Right atrium auricular region (tissue), 2 donors: ENCODE measurements at places on chromosomes 2 and 18. TPM values are rescaled to one million over a fixed set of nuclear protein-coding genes. Genes with fewer than 3 reads are reported as not detected.

Gene CELF4
- 3.9 TPM for total RNA-seq

Gene NCKAP5
- total RNA-seq = 3.6 TPM

Gene RBKS
- total RNA-seq = 2.1 TPM

Gene M1AP
- total RNA-seq = 10.3 TPM

Gene CBLN2
- 1.3 TPM for total RNA-seq

Gene ACADL
- 1.9 TPM for total RNA-seq

Gene TWIST2
- 6.2 TPM for total RNA-seq

Gene CCDC68
- total RNA-seq = 8.0 TPM

Gene MAP2
- 6.7 TPM for total RNA-seq

Gene HOXD1
- total RNA-seq = not detected

Gene DPP4
- 6.8 TPM for total RNA-seq

Gene MYCN
- total RNA-seq = 0.30 TPM

Gene TYMS
- 0.89 TPM for total RNA-seq

Gene CYP1B1
- total RNA-seq = 92.6 TPM

Gene GPR75
- total RNA-seq = 1.3 TPM

Gene XDH
- total RNA-seq = not detected

Gene OR6B2
- total RNA-seq = not detected

Gene NPPC
- total RNA-seq = 0.82 TPM

GRCh38 chr2:1514391-1515072 is 101.3 kb downstream of the TPO start:
- DNase-seq = no peak

- no peak for DNase-seq
Observed at GRCh38 chr2:73253901-73254300, 19.8 kb downstream of the CCT7 start.

- no peak for DNase-seq
Observed at GRCh38 chr2:134377730-134378129, 123.9 kb downstream of the MGAT5 start.

GRCh38 chr2:21996339-21996738 is 872.6 kb downstream of the TDRD15 start:
- no peak for DNase-seq

DNA sequence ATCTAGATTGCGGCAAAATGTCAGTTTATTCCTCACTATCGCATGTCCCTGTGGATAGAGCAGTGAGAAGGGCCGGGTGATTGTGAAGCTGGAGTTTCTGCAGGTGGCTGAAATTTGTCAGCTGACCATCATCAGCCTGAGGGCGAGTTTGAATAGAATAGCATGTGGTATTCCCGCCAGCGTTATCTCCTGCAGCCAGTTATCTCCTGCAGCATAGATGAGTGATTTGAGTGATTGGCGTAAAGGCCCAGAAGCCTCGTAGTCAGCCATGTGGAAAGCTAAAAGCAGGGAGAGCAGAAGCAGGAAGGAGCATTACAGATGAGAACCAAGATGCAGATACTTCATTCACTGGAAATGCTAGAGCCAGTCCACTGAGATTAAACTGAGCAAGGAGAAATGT is 65.5 kb downstream of the CABLES1 start:
- no peak for DNase-seq

GRCh38 chr2:82913566-82913965 is 1545.5 kb downstream of the SUCLG1 start:
- DNase-seq = no peak

DNA sequence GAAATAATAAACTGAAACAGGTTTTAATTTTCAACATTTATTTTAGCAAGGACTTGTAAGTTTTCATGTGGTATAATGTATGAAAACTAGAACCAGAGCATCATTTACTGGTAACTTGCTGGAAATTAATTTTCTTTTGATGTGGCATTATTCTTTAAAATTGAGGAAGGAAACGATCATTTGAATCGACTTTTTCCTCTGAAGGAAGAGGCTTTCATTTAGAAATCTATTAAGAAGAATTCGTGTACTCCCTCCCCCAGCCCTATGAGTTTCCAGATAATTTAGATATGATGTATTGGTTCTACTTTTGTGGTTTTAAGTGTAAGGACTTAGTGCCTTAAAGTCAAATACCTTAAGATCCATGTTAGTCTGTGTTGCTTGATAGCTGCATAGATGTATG is 2.5 kb downstream of the BABAM2 start:
- DNase-seq = no peak

DNA sequence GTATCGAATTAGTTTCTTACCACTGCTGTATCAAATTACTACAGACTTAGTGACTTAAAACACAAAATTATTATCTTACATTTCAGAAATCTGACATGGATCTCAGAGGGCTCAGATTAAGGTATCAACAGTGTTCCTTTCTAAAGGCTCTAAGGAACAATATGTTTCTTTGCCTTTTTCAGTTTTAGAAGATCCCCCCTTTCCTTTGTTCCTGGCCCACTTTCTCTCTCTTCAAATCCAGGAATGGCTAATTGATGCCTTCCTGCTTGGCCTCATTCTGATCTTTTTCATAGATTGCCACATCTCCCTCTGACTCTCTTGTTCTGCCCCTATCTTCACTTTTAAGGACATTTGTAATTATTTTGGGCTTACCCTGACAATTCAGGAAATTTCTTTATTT is 65.7 kb downstream of the LRP1B start:
- DNase-seq = no peak

- DNase-seq = no peak
Observed at GRCh38 chr2:234764372-234764771, 187.4 kb upstream of the SH3BP4 start.

- DNase-seq = no peak
Observed at GRCh38 chr18:74278983-74279382, 12.8 kb downstream of the CYB5A start.

GRCh38 chr2:199756211-199756610 is 94.8 kb downstream of the FTCDNL1 start:
- DNase-seq = no peak

GRCh38 chr2:169625781-169626180 is 41.6 kb downstream of the PPIG start:
- DNase-seq = no peak

DNA sequence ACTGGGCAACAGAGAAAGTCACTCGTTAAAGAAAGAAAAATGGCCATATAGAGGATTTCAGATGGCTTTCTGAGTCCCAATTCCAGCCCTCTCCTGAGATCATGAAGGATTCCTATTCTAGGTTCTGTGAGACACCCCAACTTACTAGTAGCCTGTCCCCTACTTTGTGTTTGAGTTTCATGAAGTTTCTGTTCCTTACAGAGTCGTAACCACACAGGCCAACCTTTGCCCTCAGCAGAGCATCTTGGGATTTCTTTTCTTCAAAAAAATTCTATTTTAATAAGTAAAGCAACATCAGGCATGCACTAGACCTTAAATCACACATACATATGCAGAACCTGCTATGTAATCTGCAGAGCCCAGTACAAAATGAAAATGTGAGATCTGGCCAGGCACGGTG is 30.4 kb downstream of the TMEM247 start:
- DNase-seq = no peak

- DNase-seq = peak; percentile 9
Observed at GRCh38 chr2:96095116-96095636, 21.2 kb downstream of the ADRA2B start.

DNA sequence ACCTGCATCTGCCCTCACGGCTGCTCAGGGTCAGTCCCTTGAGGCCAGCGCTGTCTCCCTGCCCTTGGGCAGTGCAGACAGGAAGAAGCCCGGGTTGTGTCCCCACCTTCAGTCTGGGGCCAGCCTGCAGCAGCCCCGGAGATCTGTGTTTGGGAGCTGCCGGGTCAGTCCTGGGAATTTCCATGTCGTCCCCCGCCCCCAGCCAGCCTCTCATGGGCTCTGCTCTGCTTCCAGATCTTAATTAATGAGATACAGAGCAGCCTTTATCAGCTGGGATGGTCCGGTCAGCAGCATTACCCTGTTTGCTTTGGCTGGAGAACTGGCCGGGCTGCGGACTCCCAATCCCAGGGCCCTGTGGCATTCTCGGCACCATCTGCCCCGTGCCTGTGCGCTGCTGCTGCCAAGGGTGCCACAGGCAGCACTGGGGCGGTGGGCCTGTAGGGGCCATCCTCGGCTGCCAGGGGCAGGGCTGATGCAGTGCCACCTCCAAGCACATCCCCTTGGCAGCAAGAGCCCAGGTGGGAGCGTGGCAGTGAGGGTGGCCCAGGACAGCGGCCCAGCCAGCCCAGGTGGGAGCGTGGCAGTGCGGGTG is 2.4 kb downstream of the BOK start:
- no peak for DNase-seq

DNA sequence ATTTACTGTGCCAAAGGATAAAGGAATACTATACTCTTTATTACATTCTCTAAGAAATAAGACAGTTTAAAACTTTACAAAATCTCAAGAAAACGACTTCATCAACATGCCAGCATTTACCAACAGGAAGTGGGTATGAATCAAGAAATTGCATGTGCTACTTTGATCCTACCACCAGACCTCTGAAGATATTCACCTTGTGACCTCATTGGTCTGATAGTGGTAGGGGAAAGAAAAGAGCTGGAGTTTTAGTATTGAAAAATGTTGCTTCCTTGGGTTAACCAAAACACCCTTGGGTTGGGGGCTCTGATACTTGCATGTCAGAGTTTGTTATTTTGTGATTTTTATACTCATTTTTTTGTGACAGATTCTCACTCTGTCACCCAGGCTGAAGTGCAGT is 84.1 kb upstream of the LPIN2 start:
- DNase-seq = no peak

DNA sequence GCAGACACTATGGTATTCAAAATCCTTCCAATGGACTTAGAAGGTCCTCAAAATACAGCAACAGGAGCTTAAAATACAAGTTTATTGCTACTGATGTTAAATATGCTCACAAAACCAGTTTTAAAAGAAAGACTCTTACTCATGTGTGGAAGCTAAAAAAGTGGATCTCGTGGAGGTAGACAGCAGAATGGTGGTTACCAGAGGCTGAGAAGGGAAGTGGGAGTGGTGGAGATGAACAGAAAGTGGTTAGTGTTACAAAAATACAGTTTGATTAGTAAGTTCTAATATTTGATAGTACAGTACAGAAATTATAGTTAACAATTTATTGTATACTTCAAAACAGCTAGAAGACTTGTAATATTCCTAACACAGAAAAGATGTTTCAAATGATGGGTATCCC is 12.1 kb downstream of the ADAM17 start:
- DNase-seq = no peak

DNA sequence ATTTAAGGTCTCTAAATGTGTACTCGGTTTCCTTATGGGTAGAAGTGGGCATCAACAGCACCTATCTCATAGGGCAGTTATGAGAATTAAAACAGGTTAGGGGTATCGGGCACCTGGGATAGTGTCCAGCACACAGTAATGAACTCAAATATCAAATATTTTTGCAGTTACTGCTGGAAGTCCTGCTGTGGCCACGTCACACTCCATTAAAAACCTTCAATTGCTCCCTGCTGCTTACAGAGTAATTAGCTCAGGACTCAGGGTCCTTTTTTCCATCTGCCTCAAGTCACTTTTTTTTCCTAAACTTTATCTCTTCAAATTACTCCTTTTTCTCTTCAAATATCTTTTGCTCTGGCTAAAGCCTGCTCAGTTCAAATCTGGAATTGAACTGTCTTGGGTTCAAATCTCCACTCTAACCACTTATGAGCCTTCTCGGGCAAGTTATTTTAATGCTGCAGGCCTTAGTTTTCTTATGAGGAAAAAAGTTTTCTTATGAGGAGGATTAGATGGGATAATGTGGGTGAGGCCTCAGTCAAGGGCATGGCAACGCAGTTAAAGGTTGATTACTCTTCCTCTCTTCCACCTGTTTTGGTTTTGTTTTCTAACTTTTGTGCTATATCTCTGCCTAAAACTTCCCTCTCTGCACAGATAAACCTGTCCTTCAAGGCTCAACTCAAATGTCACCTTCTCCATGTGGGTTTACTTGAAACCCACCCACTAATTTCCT is 36.6 kb downstream of the SPRED2 start:
- DNase-seq = no peak

DNA sequence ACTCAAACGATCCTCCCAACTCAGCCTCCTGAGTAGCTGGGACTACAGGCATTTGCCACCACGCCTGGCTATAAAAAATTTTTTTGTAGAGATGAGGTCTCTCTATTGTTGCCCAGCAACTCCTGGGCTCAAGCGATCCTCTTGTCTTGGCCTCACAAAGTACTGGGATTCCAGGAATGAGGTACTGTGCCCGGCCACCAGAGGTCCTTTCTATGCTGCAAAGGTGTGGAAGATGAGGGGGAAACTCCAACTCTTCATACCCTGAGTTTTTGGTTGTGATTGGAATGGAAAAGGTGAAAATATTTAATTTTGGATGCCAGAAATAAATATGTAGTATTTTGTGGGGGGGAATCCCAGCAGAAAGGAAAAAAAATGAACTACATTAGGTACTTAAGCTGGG is 36.0 kb downstream of the MRPL33 start:
- no peak for DNase-seq

- DNase-seq = no peak
Observed at GRCh38 chr18:21242780-21243401, 859 bp downstream of the GREB1L start.

- no peak for DNase-seq
Observed at GRCh38 chr2:205130111-205130829, 552.0 kb upstream of the NRP2 start.

DNA sequence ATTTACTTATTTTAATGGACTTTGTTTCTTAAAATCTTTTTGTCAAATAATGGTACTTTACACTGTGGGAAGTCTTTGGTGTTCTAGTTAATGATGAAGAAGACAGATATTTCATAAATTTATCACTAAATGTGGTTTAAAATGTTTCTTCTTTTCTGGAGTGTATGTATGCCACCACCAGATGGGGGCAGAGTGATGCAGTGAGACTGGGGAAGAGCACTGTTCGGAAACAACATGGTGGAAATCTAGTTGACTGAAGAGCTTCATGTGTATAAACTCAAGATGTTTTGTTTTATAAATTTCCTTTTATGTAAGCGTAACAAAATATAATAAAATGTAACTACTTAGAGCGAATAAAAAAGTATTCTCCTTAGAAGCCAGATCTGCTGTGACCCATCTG is 195.1 kb downstream of the KCNE4 start:
- no peak for DNase-seq

- no peak for DNase-seq
Observed at GRCh38 chr2:191030521-191031154, 16.7 kb upstream of the STAT1 start.

DNA sequence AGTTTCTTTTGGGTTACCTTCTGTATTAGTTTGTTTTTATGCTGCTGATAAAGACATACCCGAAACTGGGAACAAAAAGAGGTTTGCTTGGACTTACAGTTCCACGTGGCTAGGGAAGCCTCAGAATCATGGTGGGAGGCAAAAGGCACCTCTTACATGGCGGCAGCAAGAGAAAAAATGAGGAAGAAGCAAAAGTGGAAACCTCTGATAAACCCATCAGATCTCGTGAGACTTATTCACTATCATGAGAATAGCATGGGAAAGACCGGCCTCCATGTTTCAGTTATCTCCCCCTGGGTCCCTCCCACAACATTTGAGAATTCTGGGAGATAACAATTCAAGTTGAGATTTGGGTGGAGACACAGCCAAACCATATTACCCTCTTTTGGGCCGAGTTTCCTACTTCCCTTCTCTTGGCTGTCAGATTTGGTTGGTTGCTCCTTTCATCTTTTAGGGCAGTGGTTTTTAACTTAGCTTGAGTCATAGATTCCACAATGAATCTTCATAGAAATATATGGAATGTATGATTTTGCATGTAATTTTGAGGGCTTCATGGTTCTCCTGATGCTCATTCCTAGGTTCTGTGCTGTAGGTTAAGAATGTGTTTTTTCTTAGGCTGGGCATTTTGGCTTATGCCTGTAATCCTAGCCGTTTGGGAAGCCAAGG is 44.2 kb downstream of the CEP192 start:
- DNase-seq = no peak

GRCh38 chr2:74676331-74676730 is 22.3 kb downstream of the SEMA4F start:
- no peak for DNase-seq
